Adrenal gland (tissue), 19 donors: ENCODE measurements at places on chromosomes 11 and 22. TPM values are rescaled to one million over a fixed set of nuclear protein-coding genes. Genes with fewer than 3 reads are reported as not detected.

GRCh38 chr11:132541794-132542193 lies 990.5 kb downstream of the OPCML start:
- no peak for DNase-seq

GRCh38 chr11:117841551-117842031 lies 17.0 kb upstream of the FXYD2 start:
- DNase-seq: no peak

The CYTH4 gene
- 4.7 TPM for total RNA-seq

- no peak for DNase-seq
Observed at GRCh38 chr11:32039149-32039548, 51.7 kb upstream of the RCN1 start.

The CRYAB gene
- total RNA-seq: 41.1 TPM

DNA sequence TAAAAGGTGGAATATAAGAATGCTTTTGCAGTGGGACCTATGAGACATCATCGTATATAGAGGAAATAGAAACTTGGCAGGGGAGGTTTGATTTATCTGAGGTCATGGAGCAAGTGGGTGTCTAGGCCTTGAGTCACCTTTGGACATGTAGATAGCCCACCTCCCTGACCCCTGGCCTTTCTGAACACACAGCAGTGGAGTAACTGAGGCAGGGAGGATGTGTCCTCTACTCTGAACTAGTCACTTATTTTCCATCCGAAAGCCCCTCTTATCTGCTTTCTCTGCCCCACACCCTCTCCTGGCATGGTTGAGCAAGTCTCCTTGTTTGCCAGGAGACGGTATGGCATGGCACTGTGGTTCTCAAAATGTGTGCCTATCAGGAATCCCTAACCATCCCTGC lies 7.9 kb downstream of the CD82 start:
- no peak for DNase-seq

- DNase-seq: peak; percentile 91
Observed at GRCh38 chr11:119666463-119667131, 62.4 kb downstream of the NECTIN1 start.

DNA sequence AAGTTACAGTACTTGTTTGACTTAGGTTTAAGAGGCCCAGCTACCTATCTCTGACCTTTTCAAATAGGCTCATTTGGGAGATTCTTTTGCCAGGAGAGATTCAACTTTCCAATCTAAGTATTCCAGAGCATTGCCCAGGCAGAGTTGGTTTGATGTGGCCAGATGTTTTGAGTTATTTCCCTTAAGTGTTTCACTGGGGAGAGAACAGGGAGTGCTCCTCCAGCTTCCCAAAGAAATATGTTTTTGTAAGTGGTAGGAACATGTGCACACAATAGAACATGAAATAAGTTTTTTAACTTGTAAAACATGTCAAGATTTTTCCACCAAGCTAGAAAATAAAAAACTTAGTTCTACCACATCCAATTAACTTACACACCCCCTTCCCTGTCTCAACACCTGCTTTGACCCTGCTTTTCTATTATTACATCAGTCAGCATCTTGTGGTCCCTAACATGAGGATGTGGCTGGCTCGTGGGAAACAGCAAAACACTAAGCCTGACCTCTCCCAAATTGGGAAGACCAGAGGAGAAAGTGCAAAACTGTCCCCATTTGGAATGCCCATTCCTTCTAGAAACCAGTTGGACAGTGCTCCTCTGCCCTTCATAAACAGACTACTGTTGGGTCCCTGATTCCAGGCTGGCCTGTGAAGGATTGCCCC lies 70.4 kb upstream of the RASSF10 start:
- no peak for DNase-seq

- no peak for DNase-seq
Observed at GRCh38 chr11:11841116-11841722, 553 bp upstream of the USP47 start.

The OR4C3 gene
- total RNA-seq: not detected

DNA sequence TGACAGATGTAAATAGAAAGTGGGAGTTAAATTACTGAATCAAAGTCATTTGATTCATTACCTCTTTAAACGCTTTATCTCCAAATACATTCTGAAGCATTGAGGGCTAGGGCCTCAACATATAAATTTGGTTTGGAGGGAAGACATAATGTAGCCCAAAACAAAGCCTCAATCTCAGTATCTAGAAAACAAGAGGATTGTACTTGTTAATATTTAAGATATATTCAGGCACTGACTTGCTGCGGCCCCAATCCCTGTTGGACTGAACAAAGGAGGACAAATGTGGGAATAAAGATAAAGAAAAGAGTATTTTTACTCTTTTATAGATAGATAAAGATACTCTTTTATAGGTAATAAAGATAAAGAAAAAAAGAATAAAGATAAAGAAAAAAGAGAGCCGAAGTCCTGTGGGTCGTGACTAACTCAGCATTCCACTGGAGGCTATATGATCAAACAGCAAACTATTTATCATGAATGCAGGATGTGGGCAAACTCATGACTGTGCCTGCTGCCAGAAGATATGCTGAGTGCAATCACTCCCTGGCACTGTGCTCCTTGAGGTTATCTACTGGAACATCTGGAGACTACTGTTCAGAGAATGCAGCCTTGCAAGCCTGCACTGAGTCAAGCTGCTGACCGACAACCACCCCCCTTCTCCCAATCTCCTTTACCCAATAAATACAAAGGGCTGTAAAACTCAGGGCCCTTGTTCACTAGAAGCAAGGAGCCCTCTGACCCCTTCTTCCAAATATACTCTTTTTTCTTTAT lies 6.9 kb downstream of the OR10V1 start:
- DNase-seq: no peak

DNA sequence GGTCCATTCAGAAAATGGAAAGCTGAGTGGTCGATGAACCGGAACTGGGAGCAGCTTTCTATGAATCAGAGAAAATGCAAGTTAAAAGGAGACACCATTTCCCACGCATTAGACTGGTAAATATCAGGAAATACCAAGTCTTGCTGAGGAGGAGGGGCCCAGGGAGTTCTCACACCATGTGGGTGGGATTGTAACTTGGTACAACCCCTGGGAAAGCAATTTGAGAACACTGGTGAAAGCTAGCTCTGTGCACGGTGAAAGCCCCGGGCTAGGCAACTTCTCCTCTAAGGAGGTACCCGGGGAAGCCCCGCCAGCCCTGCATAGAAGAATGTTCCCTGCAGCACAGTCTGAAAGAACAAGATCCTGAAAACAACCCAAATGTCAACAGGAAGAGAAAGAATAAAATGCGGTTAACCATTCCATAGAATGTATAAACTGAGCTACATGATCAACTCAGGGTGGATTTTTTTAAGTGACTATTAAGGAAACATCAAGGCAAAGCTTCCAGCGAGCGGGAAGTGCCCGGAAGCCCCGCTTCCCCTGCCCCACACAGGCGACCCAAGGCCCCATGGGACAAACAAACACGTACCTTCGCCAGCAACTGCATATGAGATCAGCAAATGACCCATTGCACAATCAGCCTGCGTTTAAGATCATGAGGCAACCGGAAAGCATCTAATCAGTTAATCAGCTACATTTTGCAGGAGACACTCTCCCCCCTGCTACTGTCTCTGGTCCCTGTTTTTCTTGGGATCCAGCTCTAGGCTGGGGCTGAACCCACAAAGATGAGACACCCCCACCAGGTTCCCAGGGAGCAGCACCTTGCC lies 11.3 kb downstream of the SHANK2 start:
- DNase-seq: peak; percentile 45

DNA sequence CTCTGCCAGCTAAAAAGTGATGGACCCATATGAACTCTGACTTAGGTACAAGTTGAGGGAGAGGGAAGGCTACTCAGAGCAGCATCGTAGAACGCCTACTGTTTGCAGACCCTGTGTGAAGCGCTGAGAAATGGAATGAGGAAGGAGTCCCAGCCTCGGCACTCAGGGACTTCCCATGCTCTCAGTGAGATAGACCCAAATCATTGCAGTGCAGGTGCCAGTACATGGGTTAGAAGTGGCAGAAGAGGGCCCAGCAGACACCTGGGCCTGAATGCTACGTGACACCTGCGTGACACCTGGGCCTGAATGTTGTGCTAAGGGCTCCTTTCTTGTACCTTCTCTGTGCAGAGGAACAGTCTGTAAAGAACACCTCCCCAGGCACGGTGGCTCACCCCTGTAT lies 2.6 kb upstream of the PDGFB start:
- no peak for DNase-seq

DNA sequence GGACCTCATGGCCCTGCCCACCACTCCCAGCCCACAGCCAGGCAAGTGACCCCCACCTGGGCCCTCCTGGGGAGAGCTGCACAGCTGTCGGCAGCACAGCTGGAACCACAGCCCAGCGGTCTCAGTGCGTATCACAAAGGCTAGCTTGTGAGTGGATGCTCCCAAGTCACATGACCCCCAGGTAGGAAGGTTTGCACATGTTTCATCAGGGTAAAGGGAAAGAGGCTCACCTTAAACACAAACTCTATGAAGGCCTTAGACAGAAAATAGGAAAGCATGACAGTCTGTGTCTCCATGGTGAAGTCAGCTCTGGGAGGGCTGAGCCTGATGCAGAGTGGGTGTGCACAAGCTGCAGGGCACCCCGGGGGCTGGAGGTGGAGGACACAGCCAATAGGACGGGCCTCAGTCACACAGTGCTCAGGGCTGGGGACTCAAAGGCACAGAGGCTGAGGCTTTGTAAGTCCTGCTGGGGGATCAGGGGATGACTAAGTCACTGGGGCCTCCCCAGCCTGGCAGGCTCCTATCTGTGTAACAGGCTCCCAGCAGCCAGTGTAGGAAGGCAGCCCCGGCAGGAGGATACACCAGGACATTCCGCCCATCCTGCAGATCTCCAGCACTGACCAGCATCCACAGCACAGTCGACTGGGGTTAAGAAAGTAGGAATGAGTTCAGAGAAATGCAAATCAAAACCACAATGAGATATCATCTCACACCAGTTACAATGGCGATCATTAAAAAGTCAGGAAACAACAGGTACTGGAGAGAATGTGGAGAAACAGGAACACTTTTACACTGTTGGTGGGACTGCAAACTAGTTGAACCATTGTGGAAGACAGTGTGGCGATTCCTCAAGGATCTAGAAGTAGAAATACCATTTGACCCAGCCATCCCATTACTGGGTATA lies 22.0 kb downstream of the CELSR1 start:
- no peak for DNase-seq

The HMOX1 gene
- total RNA-seq: 19.3 TPM

GRCh38 chr11:6557063-6557462 lies 46.4 kb downstream of the RRP8 start:
- no peak for DNase-seq

DNA sequence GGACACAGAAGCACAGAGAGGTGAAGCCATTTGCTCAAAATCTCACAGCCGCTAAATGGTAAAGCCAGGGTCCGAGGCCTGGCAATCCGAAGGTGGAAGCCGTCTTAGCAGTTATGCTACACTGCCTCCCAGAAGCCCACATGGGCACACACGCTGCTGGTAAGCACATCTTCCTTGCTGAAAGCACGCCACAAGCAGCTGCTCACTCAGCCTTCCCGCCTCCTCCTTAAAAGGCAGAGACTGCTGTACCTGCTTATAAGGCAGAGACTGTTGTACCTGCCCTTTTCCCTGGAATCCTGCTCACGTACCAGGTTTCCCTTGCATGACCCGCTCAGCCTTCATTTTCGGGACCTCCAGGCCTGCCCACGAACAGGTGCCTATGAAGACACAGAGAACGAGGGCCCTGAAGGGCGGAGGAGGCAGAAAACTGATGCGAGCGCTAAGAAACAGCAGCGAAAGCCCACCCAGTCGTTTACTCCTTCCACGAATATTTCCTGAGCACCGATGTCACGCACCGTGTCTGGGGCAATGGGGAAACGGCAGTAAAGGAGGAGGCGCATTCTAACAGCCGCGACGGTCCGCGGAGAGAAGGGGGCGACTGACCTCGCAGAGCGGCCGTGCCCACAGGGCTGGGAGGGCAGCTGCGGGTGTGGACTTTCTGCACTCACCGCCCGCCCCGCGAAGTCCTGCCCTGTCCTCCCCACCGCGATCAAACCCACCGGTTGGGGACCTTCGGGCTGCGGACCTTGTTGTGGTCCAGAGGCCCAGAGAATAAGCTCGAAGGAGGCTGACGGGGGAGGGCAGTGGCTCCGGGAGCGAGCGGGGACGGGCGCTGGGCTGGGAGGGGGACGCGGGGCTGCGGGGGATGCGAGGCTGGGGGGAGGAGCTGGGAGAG lies 13.0 kb downstream of the SPATA19 start:
- DNase-seq: no peak

The SLC22A9 gene
- total RNA-seq: not detected

The MS4A3 gene
- 0.22 TPM for total RNA-seq

The OR4C45 gene
- total RNA-seq: not detected

GRCh38 chr22:39129746-39130145 lies 22.7 kb downstream of the CBX7 start:
- DNase-seq: no peak

The CCDC157 gene
- 2.7 TPM for total RNA-seq

The MOV10L1 gene
- not detected for total RNA-seq

The PRRG4 gene
- 1.8 TPM for total RNA-seq

DNA sequence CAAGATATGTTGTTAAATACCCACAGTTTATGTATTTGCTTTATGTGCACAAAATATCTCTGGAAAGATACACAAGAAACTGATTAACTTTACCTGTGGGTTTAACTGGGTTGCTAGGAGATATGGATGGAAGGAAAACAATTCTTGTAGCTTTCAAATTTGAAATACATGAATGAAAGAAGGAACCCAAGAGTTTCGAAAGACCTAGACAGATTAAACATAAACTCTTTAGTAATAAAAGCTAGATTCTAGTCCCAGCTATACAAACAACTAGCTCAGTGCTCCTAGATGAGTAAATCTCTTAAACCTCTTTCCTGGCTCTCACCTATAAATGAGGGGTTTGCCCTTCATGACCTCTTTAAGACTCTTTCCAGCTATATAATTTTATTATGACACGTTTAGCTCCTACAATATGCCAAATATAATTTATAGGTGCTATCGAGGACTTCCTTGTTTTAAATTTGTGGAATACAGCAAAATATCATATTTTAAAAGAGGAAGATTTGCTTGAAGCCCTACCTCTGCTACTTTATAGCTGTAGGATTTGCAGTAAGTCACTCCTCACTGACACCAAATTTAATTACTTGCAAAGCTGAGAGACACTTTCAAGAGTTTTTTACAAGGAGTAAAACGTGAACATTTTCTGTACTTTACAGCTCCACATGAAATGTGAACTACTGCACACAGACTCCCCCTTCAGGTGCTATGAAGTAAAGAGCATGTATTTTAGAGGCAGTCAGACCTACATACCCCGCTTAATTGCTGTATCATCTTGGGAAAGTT lies 50.7 kb downstream of the RRAS2 start:
- no peak for DNase-seq

GRCh38 chr11:12707500-12707880 lies 33.3 kb downstream of the TEAD1 start:
- DNase-seq: no peak

GRCh38 chr11:344836-345578 lies 24.3 kb upstream of the B4GALNT4 start:
- no peak for DNase-seq

GRCh38 chr22:40281717-40282116 lies 64.6 kb upstream of the ADSL start:
- no peak for DNase-seq

The PLAAT2 gene
- not detected for total RNA-seq
